ENCODE measurements at places on chromosomes 1 and 21.

GRCh38 chr1:243315893-243316292, 60.1 kb downstream of the SDCCAG8 start:
- DNase-seq, result no peak

DNA sequence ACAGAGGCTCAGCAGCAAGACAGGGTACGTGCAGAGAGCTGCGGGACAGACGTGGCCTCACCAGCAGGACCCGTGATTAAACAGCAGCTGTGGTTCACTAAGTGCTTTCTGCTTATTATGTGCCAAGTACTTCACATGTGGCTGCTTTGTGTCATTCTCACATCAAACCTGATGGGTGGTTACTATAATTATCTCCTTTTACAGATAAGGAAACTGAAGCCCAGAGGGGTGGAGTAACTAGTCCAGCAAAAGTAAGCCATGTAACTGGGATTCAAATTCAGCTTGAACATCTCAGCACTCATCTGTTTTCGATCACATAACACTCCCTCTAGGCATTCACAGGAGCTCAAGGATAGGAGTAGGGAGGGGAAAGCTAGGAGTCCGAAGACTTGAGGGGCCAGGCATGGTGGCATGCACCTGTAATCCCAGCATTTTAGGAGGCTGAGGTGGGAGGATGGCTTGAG, 50.8 kb upstream of the CLIC4 start:
- peak; percentile 85 for DNase-seq

- DNase-seq, result peak; percentile 32
Measured at GRCh38 chr1:246591958-246592357, 25.7 kb downstream of the CNST start.

DNA sequence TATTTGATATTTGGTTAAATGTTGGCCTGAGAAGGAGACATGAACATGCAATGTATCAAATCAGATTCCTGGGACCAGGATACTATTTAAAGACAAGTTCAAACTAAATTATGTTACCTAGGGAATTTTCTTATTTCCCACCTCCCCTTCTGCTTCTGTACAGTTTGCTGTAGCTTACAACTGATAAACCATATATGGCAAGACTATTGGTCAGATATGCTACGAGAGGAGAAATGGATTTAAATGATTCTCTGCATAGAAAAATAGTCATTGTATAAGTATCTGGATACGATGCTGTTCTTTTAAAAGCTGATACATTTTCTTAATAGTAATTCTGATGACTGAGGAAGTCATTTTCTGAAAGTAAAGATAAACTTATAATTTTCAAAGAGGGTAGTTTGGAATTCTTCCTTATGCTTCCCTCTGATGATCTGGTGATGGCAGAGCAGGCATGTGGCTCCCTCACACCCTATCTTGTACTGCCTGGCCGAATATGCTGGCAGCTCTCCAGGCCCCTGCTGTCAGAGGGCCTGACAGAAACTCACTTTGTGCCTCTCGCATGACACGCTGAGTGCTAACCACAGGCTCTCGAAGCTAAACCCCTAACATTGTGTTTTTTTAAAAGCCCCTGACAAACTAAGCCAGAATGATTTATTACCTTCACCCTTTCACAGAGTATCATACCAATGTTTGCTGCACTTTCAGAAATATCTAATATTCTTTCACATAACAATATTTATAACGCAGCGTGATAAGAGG, 19.4 kb downstream of the RRP15 start:
- DNase-seq, result peak; percentile 93

- no peak for DNase-seq
Measured at GRCh38 chr1:94122201-94122970, 1.4 kb upstream of the ABCA4 start.

DNA sequence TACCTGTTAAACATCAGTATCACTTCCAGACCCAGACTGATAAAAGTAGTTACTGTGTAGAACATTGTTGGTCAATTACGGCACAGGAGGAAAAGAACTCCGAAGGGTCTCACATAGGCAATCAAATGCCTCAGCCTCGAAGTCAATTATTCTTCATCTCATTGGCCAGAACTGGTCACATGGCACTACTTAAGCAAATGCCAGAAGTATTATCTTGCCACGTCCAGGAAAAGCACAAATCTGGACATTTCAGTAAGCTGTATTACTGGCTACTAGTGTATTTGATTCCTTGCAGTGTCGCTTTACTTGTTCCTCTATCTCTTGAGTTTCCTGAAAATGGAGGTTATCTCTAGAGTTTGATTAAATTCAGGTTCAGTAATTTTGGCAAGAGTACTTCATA, 24.4 kb downstream of the DIO1 start:
- DNase-seq, result no peak

GRCh38 chr1:156128654-156129597, 14.4 kb downstream of the LMNA start:
- no peak for DNase-seq

GRCh38 chr1:228018125-228018398, 11.3 kb downstream of the WNT3A start:
- DNase-seq, result no peak

GRCh38 chr1:22292011-22292788, 149.3 kb upstream of the WNT4 start:
- DNase-seq, result no peak

GRCh38 chr1:164577291-164577690, 18.3 kb downstream of the PBX1 start:
- no peak for DNase-seq

GRCh38 chr1:199122085-199122484, 483.2 kb downstream of the PTPRC start:
- peak; percentile 18 for DNase-seq

GRCh38 chr1:241229216-241229615, 127.8 kb downstream of the RGS7 start:
- DNase-seq, result peak; percentile 41

DNA sequence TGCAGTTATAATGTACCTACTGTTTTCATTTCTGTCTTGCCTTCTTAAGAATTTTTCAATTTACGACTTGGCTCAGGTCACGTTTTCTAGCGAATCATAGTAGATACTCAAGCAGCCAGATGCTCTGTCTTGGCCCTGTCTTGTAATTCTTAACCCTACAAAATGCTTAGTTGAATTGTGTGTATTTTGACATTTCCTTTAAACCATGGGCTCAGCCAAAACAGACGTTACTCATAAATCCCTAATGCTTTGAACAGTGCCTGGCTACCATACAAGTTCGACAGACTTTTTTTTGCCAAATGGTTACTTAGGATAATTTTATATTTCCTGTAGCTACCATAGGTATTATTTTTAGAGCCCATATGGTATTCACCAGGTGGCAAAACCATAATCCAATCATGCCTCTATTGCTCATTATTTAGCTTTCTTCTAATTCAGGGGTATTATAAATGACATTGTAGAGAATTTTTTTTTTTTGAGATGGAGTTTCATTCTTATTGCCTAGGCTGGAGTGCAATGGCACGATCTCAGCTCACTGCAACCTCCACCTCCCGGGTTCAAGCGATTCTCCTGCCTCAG, 54.3 kb downstream of the KCNK1 start:
- peak; percentile 52 for DNase-seq

- no peak for DNase-seq
Measured at GRCh38 chr1:237219751-237220642, 178.0 kb downstream of the RYR2 start.

GRCh38 chr1:171784784-171785183, 3.3 kb downstream of the METTL13 start:
- DNase-seq, result no peak

DNA sequence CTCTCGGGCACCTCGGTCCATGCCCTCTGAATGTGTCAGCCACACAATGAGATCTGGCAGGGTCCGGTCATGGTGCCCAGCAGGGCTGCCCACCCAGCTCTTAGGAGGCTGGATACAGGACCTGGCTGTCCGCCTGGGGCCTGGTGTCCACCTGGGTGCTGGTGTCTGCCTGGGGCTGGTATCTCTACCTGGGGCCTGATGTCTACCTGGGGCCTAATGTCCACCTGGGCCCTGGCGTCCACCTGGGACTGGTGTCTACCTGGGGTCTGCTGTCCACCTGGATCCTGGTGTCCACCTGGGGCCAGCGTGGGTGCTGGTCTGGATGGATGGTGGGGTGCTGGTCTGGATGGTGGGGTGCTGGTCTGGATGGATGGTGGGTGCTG, 45.1 kb upstream of the ACTRT2 start:
- no peak for DNase-seq

GRCh38 chr1:199173356-199173755, 534.5 kb downstream of the PTPRC start:
- no peak for DNase-seq

DNA sequence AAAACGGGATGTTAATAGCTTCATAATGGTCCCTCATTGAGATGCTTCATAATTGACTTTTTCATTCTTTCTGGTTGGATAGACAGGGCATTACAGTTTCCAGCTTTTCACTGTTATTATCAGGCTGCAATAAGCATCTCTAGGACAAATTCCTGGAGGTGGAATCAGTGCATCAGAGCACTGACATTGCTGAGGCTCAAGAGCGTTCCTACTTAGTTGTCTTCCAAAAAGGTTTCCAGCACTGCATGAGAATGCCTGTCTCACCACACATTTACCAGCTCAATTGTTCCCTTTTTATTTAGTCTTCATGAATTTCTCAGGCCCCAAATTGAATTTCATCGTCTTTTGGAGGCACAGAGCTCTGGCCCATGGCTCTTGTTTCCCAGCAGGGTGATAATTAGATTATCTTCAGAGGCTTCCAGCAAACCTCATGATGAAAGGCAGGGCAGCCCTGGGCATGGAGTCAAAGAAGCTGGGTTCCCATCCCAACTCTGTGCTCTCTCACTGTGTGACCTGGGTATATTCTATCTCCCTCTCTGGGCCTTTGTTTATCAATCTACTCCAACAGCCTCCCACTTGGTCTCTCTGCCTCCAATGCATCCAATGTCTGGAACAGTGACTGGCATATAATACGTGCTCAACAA, 451.4 kb downstream of the PTPRU start:
- DNase-seq, result no peak

DNA sequence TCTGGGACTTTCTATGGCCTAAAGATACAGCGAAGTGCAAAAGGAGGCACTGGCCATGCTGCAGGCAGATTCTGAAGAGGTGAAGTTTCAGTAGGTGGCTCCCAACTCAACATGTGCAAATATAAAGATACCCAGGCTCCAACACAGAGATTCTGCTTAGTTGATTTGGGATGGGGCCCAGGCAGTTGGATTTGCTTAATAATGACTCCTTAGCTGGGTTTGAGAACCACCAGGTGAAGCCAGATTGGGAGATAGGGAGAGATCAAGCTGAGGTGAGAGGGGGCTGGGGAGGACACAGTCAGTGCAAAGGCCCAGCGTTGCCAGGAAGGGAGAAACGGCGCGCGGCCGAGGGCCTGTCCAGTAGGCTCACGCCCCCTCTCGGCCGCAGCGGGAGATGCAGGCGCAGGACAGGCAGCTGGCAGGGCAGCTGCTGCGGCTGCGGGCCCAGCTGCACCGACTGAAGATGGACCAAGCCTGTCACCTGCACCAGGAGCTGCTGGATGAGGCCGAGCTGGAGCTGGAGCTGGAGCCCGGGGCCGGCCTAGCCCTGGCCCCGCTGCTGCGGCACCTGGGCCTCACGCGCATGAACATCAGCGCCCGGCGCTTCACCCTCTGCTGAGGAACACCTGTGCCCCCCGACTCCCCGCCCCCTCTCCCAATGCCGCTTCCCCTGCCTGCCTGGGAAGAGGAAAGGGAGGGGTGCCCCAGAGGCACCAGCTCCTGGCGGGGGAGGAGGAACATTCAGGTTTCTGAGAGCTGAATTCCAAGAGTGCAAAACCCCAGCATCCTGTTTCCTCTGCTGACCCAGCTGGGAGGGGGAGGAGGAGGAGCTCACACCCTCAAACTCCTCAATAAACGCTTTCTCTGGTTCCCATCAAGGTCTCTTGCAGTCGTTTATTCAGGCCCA, 1.2 kb downstream of the FAM167B start:
- DNase-seq, result peak; percentile 78

DNA sequence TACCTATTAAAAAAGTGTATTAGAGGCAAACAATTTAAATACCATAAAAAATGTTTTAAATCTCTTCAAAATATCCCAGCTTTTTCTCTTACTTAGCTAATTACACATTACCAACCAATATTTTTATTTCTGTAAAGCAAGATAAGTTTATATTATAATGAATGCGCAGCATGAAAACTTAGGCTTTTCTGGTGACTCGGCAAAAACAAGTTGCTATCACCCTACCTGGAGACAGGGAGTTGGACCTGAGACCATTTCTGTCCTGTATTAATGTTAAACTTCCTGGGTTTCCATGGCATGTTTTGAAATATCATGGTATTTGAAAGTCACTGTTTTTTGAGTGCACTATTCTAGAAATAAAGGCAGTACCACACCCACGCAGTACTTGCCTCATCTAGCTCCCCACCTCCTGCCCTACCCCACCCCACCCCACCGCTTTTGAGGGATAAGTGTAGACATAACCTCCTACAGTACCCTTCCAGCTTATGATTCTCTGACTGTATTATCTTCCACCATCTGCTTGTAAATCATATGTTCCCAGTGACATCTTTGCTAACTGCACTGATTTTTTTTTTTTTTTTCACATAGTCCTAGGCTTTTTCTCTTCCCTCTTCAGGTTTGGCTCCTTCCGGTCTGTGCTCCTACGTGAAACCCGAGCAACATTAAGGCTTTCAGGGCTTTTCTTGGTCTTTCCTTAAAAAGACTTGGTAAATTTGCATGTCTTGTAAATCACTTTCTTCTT, 77.5 kb downstream of the PHTF1 start:
- DNase-seq, result no peak

- DNase-seq, result no peak
Measured at GRCh38 chr1:110249256-110249655, 39.1 kb downstream of the KCNC4 start.

Data from NCI-H69 (cell line).